ENCODE measurements at places on chromosomes 5 and 9.
A peak's percentile ranks its signal among the peaks of the same experiment; 100 is the strongest.

GRCh38 chr5:17794201-17794600 lies 159.9 kb downstream of the TAF11L14 start:
- DNase-seq = no peak

GRCh38 chr9:27447031-27447683 lies 76.9 kb upstream of the IFNK start:
- DNase-seq = no peak

DNA sequence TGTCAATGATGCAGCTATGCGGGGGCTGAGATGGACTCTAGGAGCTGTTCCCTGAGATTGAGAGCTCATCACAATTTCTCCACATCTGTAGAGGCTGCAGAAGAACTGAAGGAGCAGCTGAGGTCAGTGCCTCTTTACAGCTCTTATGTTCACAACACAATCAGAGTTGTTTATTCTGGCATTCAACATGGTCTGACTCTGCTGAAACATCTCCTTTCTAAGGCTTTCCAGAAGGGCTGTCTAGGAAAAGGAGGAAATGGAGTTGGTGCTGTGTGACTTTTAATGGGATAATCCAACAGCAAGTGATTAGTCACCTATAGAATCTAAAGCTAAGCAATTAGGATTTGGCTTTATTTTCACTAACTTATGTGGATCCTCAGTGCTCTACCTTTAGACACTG lies 6.0 kb downstream of the POU5F2 start:
- no peak for DNase-seq

DNA sequence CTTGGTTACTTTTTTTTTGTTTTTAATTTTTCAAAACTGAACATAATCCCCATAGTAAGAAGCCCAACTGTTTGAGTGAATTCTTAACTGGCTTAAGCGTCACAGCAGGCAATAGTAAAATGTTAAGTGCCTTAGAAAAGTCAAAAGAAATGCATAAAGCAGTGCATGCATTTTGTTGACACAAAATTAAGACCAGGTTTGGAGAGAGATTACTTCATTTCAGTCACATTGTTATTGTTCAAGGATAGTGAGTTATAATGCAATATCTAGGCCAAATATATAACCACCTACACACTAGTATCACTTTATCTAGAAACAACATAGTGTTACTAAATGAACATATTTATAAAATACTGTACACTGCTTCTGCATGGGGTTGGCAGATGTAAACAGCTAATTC lies 116.9 kb upstream of the KLF9 start:
- no peak for DNase-seq

- DNase-seq = no peak
These were observed 1.8 kb downstream of the STK10 start for GRCh38 chr5:172186114-172186695.

DNA sequence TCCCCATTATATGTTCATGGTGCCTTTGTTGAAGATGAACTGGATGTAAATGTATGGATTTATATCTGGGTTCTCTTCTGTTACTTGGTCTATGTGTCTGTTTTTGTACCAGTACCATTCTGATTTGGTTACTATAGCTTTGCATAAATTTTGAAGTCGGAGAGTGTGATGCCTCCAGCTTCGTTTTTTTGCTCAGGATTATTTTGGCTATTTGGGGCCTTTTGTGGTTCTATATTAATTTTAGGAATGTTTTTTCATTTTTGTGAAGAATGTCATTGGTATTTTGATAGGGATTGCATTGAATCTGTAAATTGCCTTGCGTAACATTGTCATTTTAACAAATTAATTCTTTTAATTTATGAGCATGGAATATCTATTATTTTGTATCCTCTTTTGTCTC lies 36.6 kb upstream of the ZNF366 start:
- no peak for DNase-seq

- DNase-seq = no peak
These were observed 57.0 kb downstream of the ECPAS start for GRCh38 chr9:111427186-111427585.

GRCh38 chr5:168301593-168302390 lies 10.3 kb downstream of the WWC1 start:
- DNase-seq = peak; percentile 38

Measured in ELF-1 (cell line).